Trophoblast cell (in vitro differentiated cells and primary cell): ENCODE measurements at places on chromosomes 1 and 21.
A peak's percentile ranks its signal among the peaks of the same experiment; 100 is the strongest.

- peak; percentile 59 for DNase-seq
Measured at GRCh38 chr1:110084227-110085078, 14.0 kb upstream of the ALX3 start.

- peak; percentile 75 for DNase-seq
Measured at GRCh38 chr1:54810153-54810942, 9.2 kb upstream of the TTC22 start.

- no peak for DNase-seq
Measured at GRCh38 chr1:65279070-65279779, 30.1 kb upstream of the DNAJC6 start.

GRCh38 chr1:23577056-23578004 lies 18.0 kb upstream of the ID3 start:
- DNase-seq, result peak; percentile 55

- no peak for DNase-seq
Measured at GRCh38 chr1:65844821-65845534, 52.3 kb downstream of the PDE4B start.

DNA sequence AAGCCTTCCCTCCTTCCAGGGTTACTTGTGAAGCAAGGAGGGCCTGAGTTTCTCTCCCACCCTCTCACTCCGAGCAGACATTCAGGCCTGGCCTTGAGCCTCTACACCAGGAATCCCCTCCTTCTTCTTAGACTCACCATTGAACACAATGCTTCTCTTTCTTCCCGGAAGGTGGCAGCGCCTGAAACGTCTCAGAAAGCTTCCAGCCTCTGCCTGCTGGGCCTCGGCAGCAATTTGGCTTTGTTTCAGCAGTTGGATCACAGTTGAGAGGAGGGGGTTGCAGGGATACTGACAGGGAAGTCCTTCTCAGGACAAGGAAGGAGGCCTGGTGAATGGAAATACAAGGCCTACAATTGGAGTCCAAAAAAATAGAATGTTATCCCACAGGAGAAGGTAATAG lies 6.3 kb downstream of the CLDN8 start:
- no peak for DNase-seq

DNA sequence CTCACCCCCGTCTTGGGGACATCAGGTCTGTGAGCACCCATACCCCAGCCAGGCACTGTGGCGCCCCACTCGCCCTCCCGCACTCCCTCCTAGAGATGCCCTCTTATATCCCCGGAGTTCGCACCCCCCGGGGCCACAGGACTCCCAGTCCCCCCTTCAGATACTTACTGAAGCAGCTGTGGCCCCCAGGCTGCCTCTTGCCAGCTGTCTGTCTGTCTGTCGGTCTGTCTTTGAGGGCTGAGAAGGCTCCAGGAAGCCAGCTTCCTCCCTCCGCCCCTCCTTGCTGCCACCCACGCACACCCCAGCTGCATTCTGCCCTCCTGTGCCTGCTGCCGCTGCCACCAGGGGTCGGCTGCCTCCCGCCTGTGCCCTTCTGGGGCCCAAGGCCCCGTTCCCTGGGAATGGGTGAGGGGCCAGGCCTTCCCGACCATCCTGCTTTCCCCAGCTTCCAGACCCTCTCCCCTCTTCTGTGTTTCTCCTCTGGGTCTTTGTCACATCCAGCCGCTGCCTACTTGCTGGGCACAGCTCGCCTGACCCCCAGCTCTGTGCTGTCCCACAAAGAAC lies at the start of gene PTPN7:
PTPN7 (minus strand) TSS at position 226 of the 564 bp plus-strand sequence. CDS start 1,200 bp downstream, outside the sequence.
- DNase-seq, result no peak

- DNase-seq, result no peak
Measured at GRCh38 chr1:215772151-215772550, 205.0 kb downstream of the KCTD3 start.

DNA sequence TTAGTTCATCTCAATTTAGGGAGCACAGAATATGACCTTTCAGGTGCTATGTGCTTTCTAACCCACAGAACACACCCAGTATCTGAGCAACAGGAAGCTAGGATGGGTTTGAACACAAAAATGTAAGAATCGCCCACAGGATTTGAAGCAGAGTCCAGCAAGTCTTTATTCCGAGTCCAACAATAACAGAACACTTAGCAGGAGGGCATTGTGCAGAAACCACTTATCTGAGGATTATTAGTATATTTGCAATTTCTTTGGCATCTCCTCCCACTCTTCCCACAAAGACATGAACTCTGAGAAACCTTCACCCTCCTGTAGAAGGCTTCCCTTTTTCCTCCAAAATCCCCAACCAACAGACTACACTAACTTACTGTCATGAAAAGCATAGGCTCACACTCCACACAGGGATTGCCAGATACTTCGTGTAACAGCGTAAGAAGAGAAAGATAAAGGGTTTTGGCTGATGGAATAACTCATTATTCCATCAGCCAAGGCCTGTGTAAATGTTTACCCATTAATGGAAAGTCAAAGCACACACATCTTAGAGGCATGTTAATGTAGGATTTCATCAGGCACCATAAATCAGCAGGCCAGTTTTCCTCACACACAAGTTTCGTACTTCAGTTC lies 16.1 kb downstream of the SIPA1L2 start:
- DNase-seq, result no peak

DNA sequence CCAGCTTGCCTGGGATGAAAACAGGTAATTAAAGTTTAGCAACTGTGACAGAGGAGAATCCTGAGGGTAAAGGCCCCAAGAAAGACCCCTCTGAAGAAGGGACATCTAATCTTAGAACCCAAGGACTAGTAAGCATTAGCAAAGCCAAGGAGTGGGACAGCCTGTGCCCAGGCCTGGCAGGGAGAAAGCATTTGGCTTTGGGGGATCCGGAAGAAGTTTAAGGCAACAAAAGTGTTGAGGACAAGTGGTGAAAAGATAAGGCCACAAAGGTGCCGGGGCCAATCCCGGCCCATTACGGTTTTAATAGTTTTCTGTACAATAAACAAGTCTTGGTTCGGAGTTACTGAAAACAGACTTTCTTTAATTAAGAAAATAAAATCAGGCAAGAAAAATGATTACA lies 275.5 kb downstream of the TM2D1 start:
- no peak for DNase-seq

DNA sequence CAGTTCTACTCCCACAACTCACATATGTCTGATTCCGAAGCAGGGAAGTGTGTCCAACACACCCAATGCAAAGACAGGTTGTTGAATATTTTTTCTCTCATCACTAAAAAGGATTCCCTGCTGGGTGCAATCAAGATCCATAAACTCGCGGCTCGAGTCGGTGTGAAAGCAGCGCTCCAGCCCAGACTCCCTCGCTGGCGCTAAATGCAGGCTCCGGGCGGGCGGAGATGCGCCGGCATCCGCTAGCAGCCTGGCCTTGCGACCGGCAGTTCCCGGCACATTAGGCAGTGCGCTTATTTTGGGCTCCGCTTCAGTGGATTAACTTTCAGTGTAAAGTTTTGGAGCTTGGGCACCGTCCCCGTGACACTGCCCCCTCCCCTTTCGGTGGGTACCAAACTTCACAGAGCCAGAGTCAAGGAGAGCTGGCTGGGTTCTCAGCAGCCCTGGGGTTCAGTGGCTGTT lies 87.7 kb upstream of the POU3F1 start:
- DNase-seq, result no peak

DNA sequence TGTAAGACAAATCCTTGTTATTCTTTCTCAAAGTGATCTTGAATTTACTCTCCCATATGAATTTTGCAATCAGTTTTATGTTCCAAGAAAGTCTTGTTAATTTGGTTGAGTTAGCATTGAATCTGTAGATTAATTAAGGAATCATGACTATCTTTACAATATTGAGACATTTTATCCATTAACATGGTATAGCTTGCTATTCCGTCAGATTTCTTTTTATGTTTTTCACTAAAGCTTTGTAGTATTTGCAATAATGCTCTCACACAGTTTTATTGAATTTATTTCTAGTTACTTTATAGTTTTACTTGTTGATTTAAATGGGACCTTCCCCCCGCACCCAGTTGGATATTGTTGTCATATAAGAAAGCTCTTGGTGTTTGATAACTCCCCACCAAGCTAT lies 5.8 kb upstream of the EDARADD start:
- no peak for DNase-seq

- no peak for DNase-seq
Measured at GRCh38 chr1:30272277-30273020, 450.9 kb downstream of the MATN1 start.

- peak; percentile 50 for DNase-seq
Measured at GRCh38 chr1:206907304-206907991, 10.2 kb downstream of the IL24 start.

GRCh38 chr1:246724731-246725095 lies 504 bp downstream of the SCCPDH start:
- peak; percentile 36 for DNase-seq

DNA sequence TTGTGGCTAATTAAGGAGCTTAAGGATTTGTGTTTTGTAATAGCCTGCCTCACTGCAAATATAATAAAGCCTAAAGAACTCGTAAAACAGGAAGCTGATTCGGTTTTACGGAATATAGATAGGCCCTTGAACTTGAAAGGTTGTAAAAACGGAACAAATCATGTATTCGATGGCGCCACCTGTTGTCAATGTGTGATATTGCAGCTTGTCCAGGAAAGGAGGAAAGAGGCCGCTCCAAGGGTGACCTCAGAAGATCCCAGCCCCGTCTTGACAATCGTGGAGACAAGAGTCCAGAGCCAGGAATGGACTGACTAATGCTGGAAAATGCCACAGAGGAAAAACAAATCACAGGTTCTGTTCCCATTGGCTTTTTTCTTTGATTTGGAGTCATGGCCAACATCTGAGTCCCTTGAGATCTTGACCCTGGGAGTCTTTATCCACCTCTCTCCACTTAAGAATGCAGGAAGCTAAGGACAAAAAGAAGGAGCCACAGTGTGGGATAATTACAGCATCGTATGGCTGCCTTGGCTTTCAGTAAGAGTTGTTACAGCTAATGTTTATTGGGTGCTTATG lies 7.0 kb upstream of the IGSF21 start:
- peak; percentile 53 for DNase-seq
